ENCODE measurements at places on chromosomes 7 and 10.

GRCh38 chr10:25125201-25125611, 49.6 kb upstream of the GPR158 start:
- DNase-seq = no peak

- DNase-seq = no peak
Measured at GRCh38 chr10:80064120-80064886, 14.2 kb upstream of the TMEM254 start.

GRCh38 chr10:93369588-93370164, 112.5 kb downstream of the MYOF start:
- DNase-seq = no peak

DNA sequence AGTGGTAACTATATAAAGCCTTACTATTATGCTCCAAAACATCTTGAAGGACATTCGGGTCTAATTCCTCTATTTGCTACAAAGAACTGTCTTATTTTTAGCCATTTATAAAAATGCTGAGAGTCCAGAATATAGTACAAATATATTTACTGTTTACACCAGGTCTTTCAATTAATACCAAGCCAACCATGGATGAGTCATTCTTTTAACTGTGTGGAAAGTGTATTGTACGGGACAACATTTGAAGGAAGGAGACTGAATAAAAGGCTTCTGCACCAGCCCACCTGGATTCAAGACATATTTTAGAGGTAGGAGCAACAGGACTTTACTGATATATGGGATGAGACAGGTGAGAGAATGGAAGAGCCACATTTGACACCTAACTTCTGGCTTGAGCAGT, 35.4 kb downstream of the MASTL start:
- no peak for DNase-seq

GRCh38 chr10:92844746-92845145, 3.6 kb upstream of the EXOC6 start:
- no peak for DNase-seq

DNA sequence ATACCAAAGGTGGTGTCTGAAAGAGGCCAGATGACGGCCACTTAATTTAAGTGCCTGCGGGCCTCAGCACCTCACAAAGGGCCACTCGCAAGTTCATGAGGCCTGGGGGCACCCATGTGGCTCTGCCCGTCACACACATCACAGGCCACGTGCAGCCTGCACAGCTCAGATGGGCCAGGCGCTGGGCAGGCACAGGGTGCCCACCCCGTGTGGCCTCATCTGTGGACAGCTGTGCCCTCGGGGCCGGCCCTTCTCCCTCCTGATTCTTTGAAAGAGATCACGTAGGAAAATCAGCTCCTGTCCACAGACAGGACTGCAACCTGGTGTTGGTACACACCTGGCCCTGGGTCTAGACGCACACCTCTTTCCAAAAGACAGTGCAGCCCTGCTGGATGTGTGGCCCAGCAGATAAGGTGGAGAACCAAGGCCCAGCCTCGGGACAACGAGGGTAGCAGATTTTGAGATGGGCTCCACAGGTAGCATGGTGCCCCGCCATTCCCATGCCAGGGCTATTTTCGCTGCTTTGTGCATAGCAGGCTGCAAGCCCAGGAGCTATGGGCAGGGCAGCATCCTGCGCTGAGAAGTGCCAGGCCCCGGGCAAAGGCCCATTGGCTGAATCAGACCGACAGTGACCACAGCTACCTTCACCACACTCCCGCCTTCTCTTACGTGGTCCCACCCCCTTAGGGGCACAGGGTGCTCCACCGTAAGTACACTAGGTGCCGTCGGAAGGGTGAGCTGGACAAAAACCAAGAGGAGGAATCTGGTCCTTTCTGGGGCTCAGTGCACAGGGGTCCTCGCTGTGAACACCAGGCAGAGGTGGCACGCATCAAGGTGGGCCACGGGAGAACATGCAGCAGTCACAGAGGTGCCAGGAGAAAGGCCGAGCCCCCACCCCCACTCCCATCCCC, 124.5 kb downstream of the EBF3 start:
- no peak for DNase-seq

DNA sequence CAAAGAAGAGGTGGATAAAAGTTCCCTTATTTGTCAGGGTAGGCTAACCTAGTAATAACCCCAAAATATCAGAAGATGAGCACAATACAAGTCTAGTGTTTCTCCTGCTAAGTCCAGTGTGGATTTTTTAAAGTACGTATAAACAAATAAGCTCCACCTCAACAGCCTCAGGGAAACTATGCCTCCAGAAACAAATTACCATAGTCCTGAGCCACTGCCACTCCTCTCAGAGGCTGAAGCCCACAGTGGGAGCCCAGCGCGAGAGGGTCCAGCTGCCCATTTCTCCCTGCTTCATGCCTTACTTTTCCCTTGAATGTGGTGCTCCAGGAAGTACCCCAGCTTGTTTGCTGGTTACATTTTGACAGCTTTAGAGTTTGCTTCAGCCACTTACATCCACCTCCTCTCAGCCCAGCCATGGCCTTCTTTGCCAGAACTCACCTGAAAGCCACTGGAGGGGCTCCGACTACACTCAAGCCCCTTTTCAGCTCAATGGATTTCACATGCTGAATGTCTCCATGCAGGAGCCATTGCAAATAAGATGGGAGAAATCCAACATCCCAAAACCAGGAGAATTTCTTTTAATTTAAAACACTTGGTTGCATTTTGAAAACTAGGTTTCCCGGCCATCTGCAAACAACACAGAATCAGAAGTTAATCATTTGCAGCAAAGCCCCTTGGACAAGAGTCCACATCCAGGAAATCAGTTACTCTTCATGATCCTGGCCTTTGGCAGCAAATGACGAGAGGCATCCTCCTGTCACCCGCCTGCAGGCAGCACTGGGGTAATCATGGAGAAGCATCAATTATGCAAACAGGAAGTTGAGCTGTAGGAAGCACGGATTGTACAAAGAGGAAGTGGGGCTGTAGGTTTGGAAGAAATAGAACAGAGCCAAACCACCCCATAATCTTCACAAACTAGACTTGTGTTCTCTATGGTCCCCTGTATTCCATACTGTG, 138.1 kb downstream of the HERPUD2 start:
- DNase-seq = no peak

- DNase-seq = no peak
Measured at GRCh38 chr7:11345621-11346020, 371.9 kb downstream of the PHF14 start.

DNA sequence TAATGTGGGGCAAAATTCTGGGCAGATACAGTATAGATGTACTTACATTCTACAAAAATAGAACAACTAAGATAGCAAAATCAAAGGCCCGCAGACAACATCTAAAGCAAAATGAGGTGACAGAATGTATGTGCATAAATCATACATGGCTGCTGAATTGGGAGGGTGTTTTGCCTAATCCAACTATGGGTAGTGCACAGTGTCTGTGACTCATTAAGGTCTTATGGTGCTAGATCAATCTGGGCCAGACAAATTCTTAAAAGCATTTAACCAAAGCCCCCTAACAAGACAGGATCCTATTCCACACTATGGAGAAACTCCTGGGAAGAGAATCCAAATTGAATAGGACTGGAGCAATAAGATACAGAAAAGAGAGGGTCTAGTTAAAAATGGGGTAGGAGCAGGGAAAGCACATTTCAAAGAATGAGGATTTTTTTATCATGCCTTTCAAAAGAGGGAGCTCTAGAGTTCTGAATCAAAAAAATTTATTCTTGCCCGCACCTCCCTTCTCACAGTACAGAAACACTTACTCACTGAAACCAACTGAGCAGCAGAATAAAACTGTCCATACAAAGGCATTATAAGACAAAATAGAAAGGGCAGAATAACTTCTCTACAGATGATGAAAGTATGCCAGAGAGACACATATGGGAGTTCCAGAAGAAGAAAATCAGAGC, 181.3 kb downstream of the RNLS start:
- DNase-seq = no peak

DNA sequence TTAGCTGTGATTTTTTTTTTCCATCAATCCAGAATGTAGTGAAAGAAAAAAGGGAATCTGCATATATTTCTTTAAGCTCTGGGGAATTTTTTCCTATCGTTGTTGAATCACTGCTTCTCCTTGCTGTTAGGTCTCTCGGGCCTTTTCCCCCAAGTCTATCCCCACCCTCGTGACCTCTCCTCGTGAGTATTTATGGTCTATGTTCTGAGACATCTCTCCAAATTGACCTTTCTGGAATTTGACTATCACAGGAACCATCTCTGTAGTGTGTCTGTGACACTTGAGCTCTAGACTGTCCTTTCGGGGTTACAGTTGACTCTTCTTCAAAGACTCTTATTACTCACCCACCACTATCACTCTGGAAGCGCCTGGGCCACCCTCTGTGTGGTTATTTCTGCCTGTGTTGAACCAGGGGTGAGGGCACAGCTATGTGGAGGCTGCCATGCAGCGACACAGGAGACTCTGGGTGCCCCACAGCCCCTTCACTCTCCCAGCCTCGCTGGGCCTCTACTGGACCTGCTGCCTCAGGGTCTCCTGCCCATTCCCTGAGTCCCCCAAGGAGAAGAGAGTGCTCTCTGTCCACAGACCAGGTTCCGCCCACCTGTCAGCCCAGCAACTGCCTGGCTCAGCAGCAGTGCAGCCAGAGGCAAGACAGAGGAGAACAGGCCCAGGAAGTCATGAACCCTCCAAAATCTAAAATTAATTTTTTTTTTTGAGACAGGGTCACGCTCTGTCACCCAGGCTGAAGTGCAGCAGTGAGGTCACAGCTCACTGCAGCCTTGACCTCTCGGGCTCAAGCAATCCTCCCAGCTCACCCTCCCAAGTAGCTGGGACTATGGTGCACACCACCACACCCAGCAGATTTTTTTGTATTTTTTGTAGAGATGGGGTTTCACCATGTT, 45.7 kb upstream of the PTPRN2 start:
- no peak for DNase-seq

GRCh38 chr7:123598657-123599056, 3.0 kb upstream of the ASB15 start:
- DNase-seq = no peak

- no peak for DNase-seq
Measured at GRCh38 chr7:72445580-72445979, 33.4 kb upstream of the CALN1 start.

DNA sequence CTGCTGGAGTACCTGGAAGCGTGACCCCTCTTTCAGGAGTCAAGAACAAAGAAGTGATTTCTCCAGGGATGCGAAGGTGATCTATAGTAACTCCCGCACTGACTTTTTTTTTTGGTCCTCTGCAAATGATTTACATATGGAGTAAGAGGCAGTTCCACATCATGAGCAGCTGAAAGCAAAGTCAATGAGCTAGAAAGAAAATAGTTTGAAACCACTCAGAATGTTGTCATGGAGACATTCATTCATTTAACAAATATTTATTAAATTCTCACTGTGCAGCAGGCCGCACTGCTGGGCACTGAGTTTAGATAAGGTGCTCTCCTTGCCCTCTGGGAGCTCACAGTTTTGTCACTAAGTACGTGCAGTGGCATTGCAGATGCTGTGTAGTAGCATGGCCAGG, 206.7 kb downstream of the CAMK1D start:
- no peak for DNase-seq

Data from CD4-positive, alpha-beta T cell treated with Interleukin-15 for 1 hour (primary cell).